ENCODE measurements at places on chromosomes 16 and 17.

DNA sequence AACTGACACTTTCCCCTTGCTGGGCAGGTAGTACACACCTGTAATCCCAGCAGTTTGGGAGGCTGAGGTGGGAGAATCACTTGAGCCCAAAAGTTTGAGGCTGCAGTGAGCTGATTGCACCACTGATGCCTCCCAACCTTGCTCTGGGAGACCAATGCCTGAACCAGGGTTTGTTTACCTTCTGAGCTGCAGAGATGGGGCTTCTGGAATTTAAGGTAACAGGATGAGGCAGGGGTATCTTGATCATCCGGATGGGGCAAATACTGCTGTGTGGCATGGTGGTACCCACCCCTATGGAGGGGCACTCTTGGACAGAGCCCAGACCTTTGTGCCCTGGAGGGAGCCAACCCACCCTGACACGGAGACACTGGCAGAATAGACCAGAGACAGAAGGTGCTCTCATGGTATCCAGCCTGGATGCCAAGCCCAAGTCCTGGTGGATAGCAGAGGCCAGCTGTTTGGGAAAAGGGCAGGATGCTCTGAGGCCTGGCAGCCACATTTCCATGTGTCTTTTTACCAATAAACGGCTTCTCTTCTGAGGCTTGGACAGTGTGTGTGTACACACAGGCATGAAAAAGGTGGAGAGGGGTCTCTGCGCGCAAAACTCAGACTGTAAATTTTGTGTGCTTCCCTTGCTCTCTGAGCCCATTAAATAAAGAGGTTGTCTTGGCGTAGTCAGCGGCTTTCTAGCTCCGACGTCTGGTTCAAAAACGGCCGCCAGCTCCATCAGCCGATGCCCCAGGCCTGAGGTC, 4.4 kb downstream of the ZNF48 start:
- DNase-seq: no peak

DNA sequence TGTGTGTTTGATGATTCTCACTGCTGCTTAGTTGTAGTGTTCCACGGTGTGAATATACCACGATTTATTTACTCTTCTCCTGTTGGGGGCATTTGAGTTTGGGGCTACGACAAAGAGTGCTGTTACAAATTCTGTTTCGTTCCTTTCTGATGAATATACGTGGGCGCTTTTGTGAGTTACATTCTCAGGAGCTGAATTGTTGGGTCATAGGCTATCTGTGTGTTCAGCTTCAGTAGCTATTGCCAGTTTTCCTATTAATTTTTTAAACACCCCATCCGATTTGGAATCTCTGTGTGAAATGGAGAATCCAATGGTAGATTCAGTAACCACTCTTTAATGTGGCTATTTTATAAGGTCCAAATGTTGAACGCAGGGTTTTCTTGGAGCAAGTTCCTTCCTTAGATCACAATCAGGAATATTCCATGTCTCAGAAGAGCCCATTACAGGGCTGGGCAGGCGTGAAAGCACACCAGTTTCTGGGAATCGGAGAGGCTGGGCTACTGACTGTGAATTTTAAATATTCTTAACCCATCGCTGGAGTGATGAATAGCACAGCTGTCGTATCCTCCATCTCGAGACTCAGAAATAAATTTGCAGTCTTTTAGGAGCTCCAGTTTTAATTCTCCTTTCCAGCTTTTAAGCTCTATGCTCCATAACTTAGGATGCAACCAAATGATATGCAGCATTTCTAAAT, 115.9 kb downstream of the PITPNC1 start:
- DNase-seq: no peak

GRCh38 chr16:74667255-74667700, 601 bp upstream of the RFWD3 start:
- peak; percentile 41 for DNase-seq

DNA sequence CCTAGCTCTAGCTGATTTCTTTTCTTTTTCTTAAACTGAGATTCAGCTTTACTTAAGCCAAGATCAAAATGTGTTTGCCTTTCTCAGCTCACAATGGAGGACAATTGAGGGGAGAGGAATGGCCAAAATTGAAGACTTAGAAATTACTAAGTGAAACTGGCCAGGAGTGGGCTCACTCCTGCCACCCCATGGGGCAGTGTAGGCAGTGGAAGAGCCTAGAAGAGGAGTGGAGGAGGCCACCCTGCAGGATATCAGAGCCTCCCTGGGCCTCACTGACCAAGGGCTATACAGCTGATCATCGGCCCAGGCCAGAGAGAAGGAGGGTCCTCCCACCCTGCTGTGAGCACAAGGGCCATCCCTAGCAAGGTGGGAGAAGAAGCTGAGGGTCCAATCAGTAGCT, 119.8 kb downstream of the CCT6B start:
- DNase-seq: no peak

- no peak for DNase-seq
Observed at GRCh38 chr17:83057397-83057761, 22.0 kb upstream of the METRNL start.
